Peyer's patch (tissue), 4 donors: ENCODE measurements at places on chromosomes 2 and 18. TPM values are rescaled to one million over a fixed set of nuclear protein-coding genes. Genes with fewer than 3 reads are reported as not detected.
A peak's percentile ranks its signal among the peaks of the same experiment; 100 is the strongest.

Gene DTNA
- total RNA-seq: 6.7 TPM

Gene TEKT4
- total RNA-seq: not detected

Gene SERPINB3
- total RNA-seq: not detected

DNA sequence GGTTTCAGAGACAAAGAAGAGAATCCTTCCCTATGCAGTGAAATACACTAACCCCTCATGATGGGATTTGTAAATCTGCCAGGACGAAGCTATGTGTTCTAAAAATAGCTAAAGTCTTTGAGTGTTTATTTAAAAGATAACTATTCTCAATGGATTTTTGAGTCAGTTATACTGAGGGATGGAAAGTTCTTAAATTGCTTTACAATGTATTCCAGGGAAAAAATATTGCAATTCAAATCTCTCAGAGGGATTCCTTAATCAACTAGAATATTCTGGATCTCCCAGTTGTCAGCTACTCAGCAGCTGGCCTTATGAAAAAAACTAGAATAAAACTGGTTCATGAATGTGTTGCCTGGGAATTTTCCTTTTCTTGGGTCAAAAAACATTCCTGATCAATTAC lies 312.4 kb downstream of the PLCL1 start:
- no peak for DNase-seq
- no peaks in the 10 kb centered on the region for H3K27me3 ChIP-seq
- H3K36me3 ChIP-seq: no peaks in the 10 kb centered on the region
- no peak overlapping the region for H3K4me3 ChIP-seq

DNA sequence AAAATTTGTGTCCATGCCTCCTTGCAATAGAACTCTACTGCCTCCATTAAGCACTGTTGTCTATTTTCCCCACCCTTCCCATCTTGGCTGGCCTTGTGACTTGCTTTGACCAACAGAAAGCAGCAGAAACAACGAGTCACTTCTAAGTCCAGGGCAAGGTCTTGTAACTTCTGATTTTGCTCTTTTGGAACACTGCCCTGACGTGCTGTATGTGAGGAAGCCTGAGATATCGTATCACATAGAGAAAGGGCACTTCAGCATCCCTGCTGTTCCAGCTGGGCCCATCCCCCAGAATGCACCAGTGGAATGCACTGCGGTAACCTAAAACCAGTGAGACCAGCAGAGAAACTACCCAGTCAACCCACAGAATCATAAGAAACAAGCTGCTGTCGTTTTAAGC lies 28.1 kb downstream of the NCKAP1 start:
- H3K36me3 ChIP-seq: no peaks in the 10 kb centered on the region
- H3K27ac ChIP-seq: no peak overlapping the region
- no peaks in the 10 kb centered on the region for H3K27me3 ChIP-seq

- H3K4me1 ChIP-seq: no peaks in the 10 kb centered on the region
- H3K27ac ChIP-seq: no peak overlapping the region
- H3K4me3 ChIP-seq: no peak overlapping the region
- H3K36me3 ChIP-seq: no peaks in the 10 kb centered on the region
- DNase-seq: no peak
These were observed 163.2 kb upstream of the KLF7 start for GRCh38 chr2:207328944-207329386.

DNA sequence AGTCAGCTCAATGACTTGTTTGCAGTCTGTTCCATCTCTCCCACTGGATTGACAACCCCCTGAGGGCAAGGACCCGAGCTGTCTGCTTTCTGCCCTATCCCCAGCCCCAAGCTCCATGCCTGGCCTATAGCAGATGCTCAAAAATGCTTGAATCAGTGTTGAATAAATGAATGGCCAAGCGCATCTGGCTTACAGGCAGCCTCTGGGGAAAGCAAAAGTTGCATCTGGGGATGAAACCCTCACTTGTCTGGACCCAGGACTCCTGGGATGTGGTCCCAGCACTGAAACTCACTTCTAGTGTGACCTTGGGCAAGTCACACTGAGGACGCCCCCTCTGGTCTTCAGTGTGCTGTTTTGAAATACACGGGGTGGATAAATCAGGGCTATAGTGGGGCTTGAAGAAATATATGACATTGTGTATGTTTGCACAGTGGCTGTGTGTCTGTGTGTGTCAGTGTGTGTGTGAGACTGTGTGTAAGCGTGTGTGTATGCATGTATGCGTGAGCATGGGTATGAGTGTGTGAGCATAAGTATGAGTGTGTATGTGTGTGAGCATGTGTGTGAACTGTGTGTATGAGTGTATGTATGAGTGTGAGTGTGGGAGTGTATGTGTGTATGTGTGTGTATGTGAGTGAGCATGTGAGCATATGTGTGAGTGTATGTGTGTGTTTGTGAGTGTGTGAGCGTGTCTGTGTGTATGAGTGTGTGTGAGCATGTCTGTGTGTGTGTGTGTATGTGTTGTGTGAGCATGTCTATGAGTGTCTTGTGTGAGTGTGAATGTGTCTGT lies 27.8 kb upstream of the TNS1 start:
- no peaks in the 10 kb centered on the region for H3K4me1 ChIP-seq
- no peak overlapping the region for H3K4me3 ChIP-seq
- H3K27me3 ChIP-seq: no peaks in the 10 kb centered on the region
- no peak overlapping the region for H3K27ac ChIP-seq

DNA sequence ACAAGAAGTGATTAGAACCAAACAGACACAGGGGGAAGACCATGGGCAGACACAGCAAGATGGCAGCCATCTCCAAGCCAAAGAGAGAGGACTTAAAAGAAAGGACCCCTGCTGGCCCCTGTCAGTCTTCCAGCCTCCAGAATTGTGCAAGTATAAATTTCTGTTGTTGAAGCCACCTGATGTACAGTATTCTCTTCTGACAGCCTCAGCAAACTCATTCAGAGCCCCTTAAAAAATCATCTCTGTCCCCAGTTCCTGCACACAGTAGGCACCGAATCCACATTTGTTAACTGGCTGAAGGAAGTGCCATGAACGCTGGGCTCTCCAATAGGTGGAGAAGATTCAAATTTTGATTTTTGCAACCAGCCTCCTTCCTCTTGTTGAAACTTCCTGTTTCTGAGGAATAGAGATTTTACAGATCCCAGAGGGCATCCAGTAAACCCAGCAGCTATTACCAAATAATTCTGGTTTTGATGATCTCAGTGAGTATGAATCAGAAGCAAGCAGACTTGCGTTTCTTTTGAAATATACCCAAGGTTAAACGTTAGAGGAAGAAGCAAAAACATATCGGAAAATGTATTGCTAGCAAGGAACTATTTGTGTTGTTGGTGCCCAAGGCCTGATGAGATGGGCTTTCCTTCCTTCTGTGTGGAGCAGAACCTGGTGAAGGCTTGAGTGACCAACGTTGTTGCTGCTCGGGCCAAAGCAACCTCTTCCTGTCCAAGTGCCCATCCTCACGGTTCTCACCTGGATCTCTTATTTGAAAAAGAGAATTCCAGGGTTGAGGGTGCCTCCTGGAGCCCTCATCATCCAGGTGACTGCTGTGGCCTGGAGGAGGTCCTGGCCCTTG lies 47.7 kb upstream of the PLB1 start:
- no peaks in the 10 kb centered on the region for H3K36me3 ChIP-seq
- DNase-seq: no peak
- peaks cover 7% of the 10 kb centered on the region for H3K4me1 ChIP-seq
- H3K27ac ChIP-seq: no peak overlapping the region
- no peaks in the 10 kb centered on the region for H3K27me3 ChIP-seq

DNA sequence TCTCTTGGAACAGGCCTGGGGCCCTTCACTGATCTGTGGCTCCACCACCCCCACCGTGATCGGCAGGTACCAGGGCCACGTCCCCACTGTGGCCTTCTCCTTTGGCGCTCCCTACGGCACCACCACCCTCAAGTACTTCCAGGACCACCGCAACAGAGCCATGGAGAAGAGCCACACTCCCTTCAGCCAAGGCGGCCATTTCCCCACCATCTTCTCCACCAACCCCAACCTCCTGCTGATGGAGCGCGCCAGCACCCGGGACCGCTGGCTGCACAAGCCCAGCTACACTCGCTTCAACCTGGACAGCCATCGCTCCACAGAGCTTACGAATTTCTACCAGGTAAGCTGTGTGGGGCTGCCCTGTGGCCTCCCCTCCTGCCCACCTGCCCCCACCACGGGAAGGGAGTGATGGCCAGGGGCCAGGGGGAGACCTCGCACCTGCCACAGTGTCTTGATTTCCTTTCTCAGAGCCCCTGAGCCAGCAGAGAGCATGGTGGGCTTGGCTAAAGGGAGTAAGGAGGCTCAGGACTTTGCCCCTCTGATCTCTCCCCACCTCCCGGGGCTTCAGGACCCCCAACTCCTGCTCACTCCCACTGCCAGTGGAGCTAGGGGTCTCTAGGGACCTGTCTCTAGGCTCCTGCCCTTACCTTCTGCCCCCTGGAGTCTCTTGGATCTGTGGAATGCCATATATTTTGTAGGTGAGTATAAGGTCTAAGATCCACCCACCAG lies 65.2 kb downstream of the CIB4 start:
- H3K27ac ChIP-seq: no peak overlapping the region
- no peak for DNase-seq
- H3K4me3 ChIP-seq: no peak overlapping the region
- H3K27me3 ChIP-seq: no peaks in the 10 kb centered on the region
- no peaks in the 10 kb centered on the region for H3K36me3 ChIP-seq
- H3K4me1 ChIP-seq: no peaks in the 10 kb centered on the region

- H3K27me3 ChIP-seq: no peaks in the 10 kb centered on the region
- no peaks in the 10 kb centered on the region for H3K4me1 ChIP-seq
- DNase-seq: no peak
- no peak overlapping the region for H3K4me3 ChIP-seq
- no peaks in the 10 kb centered on the region for H3K36me3 ChIP-seq
These were observed 26.1 kb upstream of the INHBB start for GRCh38 chr2:120319686-120320317.

DNA sequence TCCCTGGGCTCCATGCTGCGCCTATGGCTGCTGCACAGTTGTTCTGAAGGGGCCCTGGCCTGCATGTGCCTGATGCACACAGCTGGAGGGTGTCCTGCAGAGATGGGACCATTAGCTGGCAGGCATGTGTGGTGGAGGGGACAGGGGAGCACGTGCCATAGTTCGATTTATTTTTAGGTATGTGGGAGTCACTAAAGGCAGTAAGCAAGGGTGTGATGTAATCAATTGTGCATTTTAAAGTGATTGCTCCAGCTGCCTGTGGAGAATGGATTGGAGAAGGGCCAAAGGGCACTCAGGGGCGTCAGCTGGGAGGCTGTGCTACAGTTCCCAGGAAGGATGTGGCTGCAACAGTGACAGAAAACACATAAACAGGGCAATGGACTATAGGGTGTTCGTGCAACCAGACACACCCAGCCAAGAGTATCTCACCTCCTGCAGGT lies 205.1 kb downstream of the ARL4C start:
- peak overlapping the region; percentile 77 for H3K27ac ChIP-seq
- H3K36me3 ChIP-seq: no peaks in the 10 kb centered on the region
- H3K4me3 ChIP-seq: no peak overlapping the region
- H3K27me3 ChIP-seq: no peaks in the 10 kb centered on the region
- peaks cover 28% of the 10 kb centered on the region for H3K4me1 ChIP-seq

DNA sequence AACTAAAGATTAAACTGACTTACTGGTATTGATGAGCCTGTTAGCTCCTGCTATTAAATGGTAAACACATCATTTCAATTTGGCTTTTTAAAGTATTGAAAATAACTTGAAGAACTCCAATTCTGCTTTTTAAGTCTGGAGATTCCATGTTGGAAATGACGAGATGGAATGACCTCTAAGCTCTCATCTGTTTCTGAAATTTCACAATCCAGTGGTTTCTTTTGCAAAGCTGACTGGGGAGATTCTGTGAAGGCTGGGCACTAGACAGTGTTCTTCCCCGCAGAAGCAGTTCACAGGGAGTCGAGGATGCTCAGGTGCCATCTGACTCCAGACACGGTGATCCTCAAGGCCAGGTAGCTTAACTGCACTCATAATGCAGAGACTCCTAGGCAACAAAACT lies 44.7 kb downstream of the DHRS9 start:
- no peaks in the 10 kb centered on the region for H3K27me3 ChIP-seq
- H3K4me3 ChIP-seq: no peak overlapping the region
- H3K4me1 ChIP-seq: no peaks in the 10 kb centered on the region
- DNase-seq: no peak

DNA sequence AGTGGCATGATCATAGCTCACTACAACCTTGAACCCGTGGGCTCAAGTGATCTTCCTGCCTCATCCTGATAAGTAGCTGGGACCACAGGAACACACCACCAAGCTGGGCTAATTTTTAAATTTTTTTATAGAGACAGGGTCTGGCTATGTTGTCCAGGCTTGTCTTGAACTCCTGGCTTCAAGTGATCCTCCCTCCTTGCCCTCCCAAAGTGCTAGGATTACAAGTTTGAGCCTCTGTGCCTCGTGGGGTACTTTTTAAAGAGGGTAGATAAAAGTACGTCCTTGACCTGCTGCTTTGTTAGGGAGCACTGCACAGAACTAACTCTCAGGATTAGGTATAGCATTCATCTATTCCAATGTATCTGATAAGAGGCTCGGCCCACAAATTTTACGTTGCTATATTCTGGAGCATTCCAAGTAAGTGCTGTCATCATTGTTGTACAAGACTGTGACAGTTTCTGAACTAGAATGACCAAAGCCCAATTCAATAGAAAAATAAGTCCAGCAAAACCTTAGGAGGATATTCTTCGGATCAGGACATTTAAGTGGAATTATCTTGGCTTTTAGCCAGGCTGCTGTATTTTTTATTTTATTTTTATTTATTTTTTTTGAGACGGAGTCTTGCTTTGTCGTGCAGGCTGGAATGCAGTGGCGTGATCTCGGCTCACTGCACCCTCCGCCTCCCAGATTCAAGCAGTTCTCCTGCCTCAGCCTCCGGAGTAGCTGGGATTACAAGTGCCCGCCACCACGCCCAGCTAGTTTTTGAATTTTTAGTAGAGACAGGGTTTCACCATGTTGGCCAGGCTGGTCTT lies 4.1 kb downstream of the MTCL1 start:
- H3K27ac ChIP-seq: no peak overlapping the region
- no peak for DNase-seq
- H3K4me1 ChIP-seq: peaks cover 8% of the 10 kb centered on the region
- H3K36me3 ChIP-seq: no peaks in the 10 kb centered on the region

DNA sequence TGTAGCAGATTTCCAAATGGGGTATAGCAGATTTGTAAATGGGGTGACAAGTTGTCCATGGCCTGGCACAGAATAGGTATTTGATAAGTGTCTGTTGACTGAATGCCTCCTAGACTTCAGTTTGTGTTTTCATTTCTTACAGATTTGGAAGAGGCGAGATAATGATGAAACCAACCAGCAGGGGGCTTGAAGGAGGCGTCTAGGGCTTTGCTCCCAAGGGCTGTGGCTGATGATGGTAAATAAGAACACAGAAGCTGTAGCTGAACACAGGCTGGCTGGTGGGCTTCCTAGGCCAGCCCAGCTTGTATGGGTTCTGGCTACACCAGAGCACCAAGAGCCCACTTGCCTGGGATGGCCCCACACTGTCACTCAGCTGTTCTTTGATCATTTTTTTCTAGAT lies 19.4 kb downstream of the SFTPB start:
- H3K27me3 ChIP-seq: no peaks in the 10 kb centered on the region
- no peak overlapping the region for H3K27ac ChIP-seq
- DNase-seq: no peak
- H3K4me3 ChIP-seq: no peak overlapping the region
- peaks cover 94% of the 10 kb centered on the region for H3K36me3 ChIP-seq
- H3K4me1 ChIP-seq: no peaks in the 10 kb centered on the region

- DNase-seq: no peak
- no peak overlapping the region for H3K4me3 ChIP-seq
- H3K4me1 ChIP-seq: no peaks in the 10 kb centered on the region
- H3K27ac ChIP-seq: no peak overlapping the region
- H3K36me3 ChIP-seq: no peaks in the 10 kb centered on the region
These were observed 46.1 kb upstream of the PLB1 start for GRCh38 chr2:28449488-28450395.
